ENCODE measurements at places on chromosomes 13 and 19.

DNA sequence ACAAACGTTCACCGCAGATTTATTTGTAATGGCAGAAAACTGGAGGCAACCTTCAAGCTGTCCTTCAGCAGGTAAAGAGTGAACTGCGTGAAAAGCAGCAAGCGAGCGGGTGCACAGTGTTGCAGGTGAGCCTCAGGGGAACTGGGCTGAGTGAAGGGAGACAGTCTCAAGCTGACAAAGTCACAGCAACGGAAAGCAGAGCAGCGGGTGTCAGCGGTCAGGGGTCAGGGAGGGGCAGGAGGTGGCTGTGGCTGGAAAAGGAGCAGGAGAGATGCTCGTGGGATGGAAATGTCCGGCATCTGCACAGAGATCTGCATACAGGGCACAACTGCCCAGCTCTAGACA, 8.5 kb upstream of the RASA3 start:
- DNase-seq: no peak

DNA sequence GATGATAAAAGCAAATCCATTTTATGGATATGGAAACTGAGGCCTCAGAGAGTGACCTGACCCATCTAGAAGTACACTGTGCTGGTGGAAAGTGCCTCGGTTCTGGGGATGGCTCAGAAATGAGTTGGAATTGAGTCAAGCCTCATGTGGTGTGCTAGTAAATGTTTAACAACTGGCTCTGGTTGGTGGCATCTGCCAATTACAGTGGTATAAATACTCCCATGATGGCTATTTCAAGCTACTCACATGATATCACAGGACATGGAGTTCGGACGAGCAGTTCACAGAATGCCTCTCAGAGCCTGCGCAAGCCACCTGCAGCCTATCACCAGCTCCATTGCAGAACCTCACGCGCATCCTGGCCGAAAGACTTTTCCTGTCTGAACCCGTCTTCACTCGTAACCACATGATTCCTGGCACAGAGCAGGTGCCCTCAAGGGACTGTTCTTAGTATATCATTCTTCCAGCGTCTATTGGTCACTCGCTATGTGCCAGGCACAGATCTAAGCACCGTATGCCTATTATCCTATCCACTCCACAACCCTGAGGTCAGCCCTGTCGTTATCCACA, 9.1 kb downstream of the TMEM150B start:
- DNase-seq: no peak

- no peak for DNase-seq
These were observed 10.0 kb downstream of the RYR1 start for GRCh38 chr19:38443458-38443999.

DNA sequence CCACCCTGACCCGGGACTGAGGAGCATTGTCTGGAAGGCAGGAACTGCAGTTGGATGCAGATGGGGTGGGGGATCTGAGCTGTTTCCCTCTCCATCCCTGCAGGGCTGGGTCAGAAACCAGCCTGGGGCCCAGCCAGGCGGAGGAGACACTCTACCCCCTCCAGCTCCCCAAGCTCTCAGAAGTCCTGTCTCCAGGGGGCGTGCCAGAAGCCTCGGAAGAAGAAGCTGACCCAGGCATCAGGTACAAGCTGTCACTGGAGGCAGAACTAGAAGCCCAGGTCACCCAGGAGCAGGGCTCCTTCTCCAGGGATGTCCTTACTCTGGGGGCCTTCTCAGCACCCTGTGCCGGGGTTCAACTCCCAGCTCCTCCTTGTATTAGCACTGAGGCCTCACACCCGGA, 15.5 kb downstream of the SIX5 start:
- DNase-seq: no peak

GRCh38 chr19:470701-471100, 9.9 kb upstream of the SHC2 start:
- no peak for DNase-seq

- DNase-seq: no peak
These were observed 663.8 kb upstream of the MIR17HG start for GRCh38 chr13:90683711-90684131.

DNA sequence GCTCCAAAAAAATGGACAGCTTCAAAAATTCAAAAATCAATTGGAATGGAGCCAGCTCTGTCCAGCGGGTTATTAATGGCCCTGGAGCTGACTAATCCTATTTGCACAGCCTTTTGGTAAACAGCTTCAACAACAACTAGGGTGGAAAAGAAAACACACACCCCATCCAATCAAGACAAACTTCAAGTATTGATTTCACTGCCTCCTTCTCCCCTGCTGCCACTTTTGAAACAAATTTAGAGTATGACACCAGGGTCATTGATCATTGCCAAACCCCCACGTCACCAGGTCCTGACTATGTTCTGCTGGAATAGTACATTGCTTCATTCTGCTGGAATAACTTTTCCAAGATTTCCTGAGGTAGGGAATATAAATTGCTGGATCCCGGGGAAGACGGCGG, 56.8 kb upstream of the GTF3A start:
- no peak for DNase-seq

GRCh38 chr13:111639196-111639705, 318.8 kb downstream of the TEX29 start:
- DNase-seq: no peak

GRCh38 chr19:38919837-38920601, 8.0 kb upstream of the CCER2 start:
- no peak for DNase-seq

DNA sequence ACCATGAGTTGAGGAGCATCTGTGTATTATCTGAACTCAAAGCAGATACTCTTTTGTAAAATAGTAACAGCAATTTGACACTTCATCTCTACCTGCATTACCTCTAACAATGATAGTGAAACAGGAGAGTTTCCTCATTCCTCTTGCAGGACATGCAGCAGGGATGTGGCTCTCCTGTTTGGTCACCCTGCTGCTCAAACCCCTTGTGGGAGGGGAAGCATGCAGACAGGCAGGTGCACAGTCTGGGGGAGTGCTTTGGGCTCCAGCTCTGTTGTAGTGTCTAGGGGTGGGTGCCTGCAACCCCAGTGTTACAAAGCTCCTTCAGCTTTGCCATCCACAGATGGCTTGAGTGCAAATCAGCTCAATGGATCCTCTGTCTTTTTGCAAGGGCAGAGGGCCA, 827.6 kb downstream of the DACH1 start:
- DNase-seq: no peak

DNA sequence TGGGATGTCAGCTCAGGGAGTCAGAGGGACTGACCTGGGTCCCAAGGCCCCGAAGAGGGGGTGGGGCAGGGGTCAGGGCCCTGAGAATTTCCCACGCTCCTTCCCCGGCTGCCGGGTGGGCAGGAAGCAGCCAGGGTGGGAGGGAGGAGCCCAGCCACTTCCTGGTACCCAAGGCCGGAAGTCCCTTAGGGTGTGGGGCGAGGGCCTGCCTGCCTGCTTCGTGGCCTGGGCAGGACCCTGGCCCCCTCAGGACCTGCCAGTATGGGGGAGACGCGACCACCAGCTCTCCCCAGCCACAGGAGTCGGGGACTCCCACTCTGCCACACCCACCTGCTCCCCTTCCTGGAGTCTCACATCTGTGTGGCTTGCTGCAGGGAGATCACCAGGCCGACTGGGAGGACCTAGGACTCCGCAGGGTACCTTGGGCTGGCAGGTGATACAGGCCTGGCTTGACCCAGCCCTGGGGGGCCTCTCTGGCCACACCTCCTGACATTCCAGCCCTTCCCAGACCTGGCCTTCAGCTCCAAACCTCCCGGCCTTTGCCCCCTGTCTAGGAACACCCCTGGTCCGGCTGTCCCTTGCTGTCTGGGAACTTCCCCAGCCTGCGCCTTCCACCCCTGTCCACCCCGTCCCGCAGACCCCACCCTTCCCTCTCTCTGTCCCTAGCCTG, 9.8 kb upstream of the CIRBP start:
- DNase-seq: no peak
